ENCODE measurements at places on chromosomes 16 and 17. TPM values are rescaled to one million over a fixed set of nuclear protein-coding genes. Genes with fewer than 3 reads are reported as not detected.
A peak's percentile ranks its signal among the peaks of the same experiment; 100 is the strongest.

The ZSCAN10 gene
- total RNA-seq: not detected

DNA sequence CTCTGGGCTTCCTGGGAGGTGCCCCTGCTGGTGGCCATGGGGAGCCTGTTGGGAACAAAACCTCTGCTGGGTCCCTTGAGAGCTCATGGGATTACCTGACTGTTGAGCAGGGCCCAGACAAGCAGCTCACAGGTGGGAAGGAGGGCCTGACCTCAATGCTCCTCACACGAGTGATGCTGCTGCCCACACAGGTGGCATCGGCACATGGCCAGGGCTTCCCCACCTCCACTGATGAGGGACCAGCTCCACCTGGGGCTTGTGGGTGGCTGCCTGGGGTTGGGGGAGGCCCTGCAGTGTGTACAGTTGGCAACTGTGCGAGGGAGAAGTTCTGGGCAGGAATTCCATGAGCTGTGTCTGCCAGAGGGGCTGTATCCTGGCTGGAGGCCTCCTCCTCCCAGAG, 87.8 kb upstream of the NLRP1 start:
- DNase-seq: no peak
- H3K4me3 ChIP-seq: no peak overlapping the region
- H3K36me3 ChIP-seq: no peaks in the 10 kb centered on the region
- H3K27me3 ChIP-seq: peaks cover 17% of the 10 kb centered on the region

- H3K36me3 ChIP-seq: peaks cover 14% of the 10 kb centered on the region
- H3K4me1 ChIP-seq: no peaks in the 10 kb centered on the region
- DNase-seq: no peak
- H3K27me3 ChIP-seq: peaks cover 10% of the 10 kb centered on the region
- H3K27ac ChIP-seq: no peak overlapping the region
Observed at GRCh38 chr17:83144421-83145357, 65.3 kb downstream of the METRNL start.

The C1QTNF1 gene
- total RNA-seq: 1.0 TPM

GRCh38 chr17:57396511-57396921, 140.2 kb downstream of the MSI2 start:
- no peaks in the 10 kb centered on the region for H3K27me3 ChIP-seq
- peaks cover 41% of the 10 kb centered on the region for H3K36me3 ChIP-seq
- H3K4me3 ChIP-seq: no peak overlapping the region
- no peak for DNase-seq

GRCh38 chr16:88593910-88594309, 23.7 kb downstream of the ZC3H18 start:
- H3K4me3 ChIP-seq: no peak overlapping the region
- peaks cover 26% of the 10 kb centered on the region for H3K4me1 ChIP-seq
- peaks cover 16% of the 10 kb centered on the region for H3K36me3 ChIP-seq
- DNase-seq: no peak
- H3K27ac ChIP-seq: no peak overlapping the region
- no peaks in the 10 kb centered on the region for H3K27me3 ChIP-seq

GRCh38 chr16:11676799-11677198, 8.5 kb downstream of the SNN start:
- no peaks in the 10 kb centered on the region for H3K27me3 ChIP-seq
- H3K4me3 ChIP-seq: no peak overlapping the region
- DNase-seq: no peak
- H3K27ac ChIP-seq: no peak overlapping the region

The SCGB1C2 gene
- total RNA-seq: not detected

DNA sequence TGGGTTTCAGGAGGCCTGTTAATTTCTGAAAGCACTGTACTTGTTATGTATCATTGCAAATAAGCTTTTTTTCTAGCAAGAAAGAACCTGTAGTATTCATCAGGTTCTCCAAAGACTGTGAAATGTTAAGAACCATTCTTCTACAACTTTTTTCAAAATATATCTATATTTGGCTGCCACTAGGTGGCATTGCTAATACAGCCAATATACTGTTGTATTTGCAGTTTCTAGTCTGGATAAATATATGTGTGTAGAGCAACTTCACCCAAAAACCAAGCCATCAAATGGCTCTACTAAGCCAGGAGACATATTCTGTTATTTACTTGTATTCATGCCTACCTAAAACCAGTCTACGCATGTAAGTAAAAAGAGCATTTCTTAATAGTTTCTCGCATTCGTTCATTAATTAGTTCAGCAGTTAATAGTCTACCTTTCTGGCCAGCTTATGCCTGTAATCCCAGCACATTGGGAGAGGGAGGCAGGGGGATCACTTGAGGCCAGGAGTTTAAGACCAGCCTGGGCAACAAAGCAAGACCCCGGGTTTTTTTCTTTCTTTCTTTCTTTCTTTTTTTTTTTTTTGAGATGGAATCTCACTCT, 39.5 kb downstream of the VMP1 start:
- no peak overlapping the region for H3K4me3 ChIP-seq
- DNase-seq: no peak
- no peaks in the 10 kb centered on the region for H3K4me1 ChIP-seq
- H3K27ac ChIP-seq: no peak overlapping the region
- peaks cover 12% of the 10 kb centered on the region for H3K36me3 ChIP-seq

DNA sequence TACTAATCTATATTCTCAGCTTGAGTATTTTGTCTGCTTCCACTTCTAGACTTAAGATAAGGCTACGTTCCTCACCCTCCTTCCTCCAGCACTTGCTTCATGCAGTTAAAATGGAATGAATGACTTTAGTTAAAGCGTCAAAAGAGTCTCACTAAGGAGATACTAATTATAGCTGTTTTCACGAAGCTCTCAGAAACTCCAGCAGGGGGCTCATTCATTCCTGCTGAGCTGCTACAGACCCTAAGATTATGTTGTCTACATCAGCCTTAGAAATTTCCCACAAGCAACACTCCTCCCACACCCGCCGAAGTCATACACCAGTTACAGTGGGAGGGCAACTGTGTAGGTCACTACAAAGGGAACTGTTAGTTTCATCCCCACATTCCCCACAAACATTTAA, 57.0 kb upstream of the KIFC3 start:
- H3K36me3 ChIP-seq: peaks cover 2% of the 10 kb centered on the region
- peaks cover 2% of the 10 kb centered on the region for H3K27me3 ChIP-seq
- no peak for DNase-seq

DNA sequence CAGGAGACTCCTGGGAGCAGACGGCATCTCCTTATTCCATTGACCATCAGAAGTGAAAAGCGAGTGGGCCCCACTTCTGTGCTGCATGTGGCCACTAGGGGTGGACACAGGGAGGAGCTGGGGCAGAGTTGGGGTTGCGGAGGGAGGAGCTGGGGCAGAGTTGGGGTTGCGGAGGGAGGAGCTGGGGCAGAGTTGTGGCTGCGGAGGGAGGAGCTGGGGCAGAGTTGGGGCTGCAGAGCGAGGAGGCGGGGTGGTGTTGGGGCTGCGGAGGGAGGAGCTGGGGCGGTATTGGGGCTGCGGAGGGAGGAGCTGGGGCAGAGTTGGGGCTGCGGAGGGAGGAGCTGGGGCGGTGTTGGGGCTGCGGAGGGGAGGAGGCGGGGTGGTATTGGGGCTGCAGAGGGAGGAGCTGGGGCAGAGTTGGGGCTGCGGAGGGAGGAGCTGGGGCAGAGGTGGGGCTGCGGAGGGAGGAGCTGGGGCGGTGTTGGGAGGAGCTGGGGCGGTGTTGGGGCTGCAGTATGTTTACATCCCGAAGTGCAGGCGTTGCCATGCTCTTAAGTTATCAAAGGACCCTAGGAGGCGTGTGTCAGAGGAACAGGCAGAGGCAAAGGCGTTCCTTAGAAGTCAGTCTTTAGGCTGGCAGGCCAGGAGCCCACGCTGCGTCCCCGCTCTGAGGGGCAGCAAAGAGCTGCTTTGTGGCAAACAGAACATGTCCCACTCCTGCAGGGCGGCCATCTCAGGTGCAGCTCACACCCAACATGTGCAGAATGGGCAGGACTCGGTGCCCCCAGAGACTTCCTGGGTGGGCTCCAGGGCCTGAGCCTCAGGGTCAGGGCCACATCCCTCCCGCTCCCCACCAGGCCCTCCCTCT, 76.0 kb downstream of the ZNF778 start:
- H3K27me3 ChIP-seq: no peaks in the 10 kb centered on the region
- peaks cover 5% of the 10 kb centered on the region for H3K36me3 ChIP-seq
- DNase-seq: no peak
- peaks cover 40% of the 10 kb centered on the region for H3K4me1 ChIP-seq
- H3K27ac ChIP-seq: no peak overlapping the region
- H3K4me3 ChIP-seq: no peak overlapping the region

GRCh38 chr16:56116577-56116964, 74.7 kb upstream of the GNAO1 start:
- H3K4me3 ChIP-seq: no peak overlapping the region
- peaks cover under 1% of the 10 kb centered on the region for H3K27me3 ChIP-seq
- H3K4me1 ChIP-seq: peaks cover 16% of the 10 kb centered on the region
- peak overlapping the region; percentile 76 for H3K27ac ChIP-seq
- H3K36me3 ChIP-seq: no peaks in the 10 kb centered on the region

DNA sequence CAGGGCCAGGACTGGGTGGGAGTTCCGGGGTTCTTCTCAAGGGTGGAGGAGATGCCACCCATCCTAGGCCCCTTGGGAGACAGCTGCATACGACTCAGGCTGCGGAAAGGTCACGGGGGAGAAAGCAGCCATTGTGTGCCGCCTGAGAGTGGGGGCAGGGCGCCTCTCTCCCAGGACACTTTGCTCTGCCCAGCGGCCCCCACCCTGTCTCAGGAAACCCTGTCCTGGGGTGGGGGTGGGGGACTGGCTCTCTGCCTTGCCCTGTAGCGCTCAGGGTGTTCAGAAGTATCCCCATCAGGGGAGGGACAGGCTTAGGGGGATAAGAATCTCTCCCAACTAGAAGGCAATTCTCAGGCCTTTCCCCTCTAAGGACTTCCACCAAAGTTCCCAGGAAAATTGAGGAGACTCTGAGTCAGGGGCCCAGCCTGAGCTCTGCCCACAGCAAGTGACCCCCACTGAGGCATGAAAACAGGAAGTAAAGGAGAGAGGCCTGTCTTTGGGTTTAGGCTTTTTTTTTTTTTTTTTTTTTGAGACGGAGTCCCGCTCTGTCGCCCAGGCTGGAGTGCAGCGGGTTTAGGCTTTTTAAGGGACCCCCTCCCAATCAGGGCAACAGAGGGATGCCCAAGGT, 4.9 kb downstream of the GIT1 start:
- peaks cover 3% of the 10 kb centered on the region for H3K36me3 ChIP-seq
- DNase-seq: no peak
- H3K4me1 ChIP-seq: peaks cover 40% of the 10 kb centered on the region
- H3K27me3 ChIP-seq: no peaks in the 10 kb centered on the region
- H3K27ac ChIP-seq: peak overlapping the region; percentile 88

GRCh38 chr17:43416998-43417890, 18.5 kb downstream of the ARL4D start:
- DNase-seq: no peak
- H3K27me3 ChIP-seq: no peaks in the 10 kb centered on the region
- H3K27ac ChIP-seq: no peak overlapping the region
- H3K4me3 ChIP-seq: no peak overlapping the region
- peaks cover 8% of the 10 kb centered on the region for H3K4me1 ChIP-seq

GRCh38 chr17:33073416-33073815, 81.8 kb downstream of the SPACA3 start:
- H3K36me3 ChIP-seq: no peaks in the 10 kb centered on the region
- peaks cover 65% of the 10 kb centered on the region for H3K27me3 ChIP-seq
- no peak overlapping the region for H3K4me3 ChIP-seq

GRCh38 chr16:85004587-85005205, 6.6 kb downstream of the ZDHHC7 start:
- H3K27ac ChIP-seq: peak overlapping the region; percentile 77
- no peak overlapping the region for H3K4me3 ChIP-seq
- no peaks in the 10 kb centered on the region for H3K36me3 ChIP-seq

Data from neural crest cell (in vitro differentiated cells).